ENCODE measurements at places on chromosomes 7 and 10.

- H3K36me3 ChIP-seq: no peaks in the 10 kb centered on the region
- no peak overlapping the region for H3K27ac ChIP-seq
- DNase-seq: no peak
- no peak overlapping the region for H3K4me3 ChIP-seq
Measured at GRCh38 chr10:60426425-60426824, 36.8 kb upstream of the ANK3 start.

GRCh38 chr10:75186310-75186709, 24.3 kb upstream of the VDAC2 start:
- DNase-seq: no peak
- no peak overlapping the region for H3K27ac ChIP-seq
- H3K4me1 ChIP-seq: no peaks in the 10 kb centered on the region
- no peak overlapping the region for H3K4me3 ChIP-seq
- H3K36me3 ChIP-seq: no peaks in the 10 kb centered on the region

GRCh38 chr10:4024516-4025245, 239.7 kb upstream of the KLF6 start:
- no peak overlapping the region for H3K27ac ChIP-seq
- H3K4me3 ChIP-seq: no peak overlapping the region
- no peaks in the 10 kb centered on the region for H3K27me3 ChIP-seq
- DNase-seq: no peak

GRCh38 chr7:143279186-143280098, 5.3 kb upstream of the TMEM139 start:
- no peak overlapping the region for H3K4me3 ChIP-seq
- H3K36me3 ChIP-seq: no peaks in the 10 kb centered on the region
- no peak overlapping the region for H3K27ac ChIP-seq
- no peaks in the 10 kb centered on the region for H3K27me3 ChIP-seq
- DNase-seq: no peak
- no peaks in the 10 kb centered on the region for H3K4me1 ChIP-seq

DNA sequence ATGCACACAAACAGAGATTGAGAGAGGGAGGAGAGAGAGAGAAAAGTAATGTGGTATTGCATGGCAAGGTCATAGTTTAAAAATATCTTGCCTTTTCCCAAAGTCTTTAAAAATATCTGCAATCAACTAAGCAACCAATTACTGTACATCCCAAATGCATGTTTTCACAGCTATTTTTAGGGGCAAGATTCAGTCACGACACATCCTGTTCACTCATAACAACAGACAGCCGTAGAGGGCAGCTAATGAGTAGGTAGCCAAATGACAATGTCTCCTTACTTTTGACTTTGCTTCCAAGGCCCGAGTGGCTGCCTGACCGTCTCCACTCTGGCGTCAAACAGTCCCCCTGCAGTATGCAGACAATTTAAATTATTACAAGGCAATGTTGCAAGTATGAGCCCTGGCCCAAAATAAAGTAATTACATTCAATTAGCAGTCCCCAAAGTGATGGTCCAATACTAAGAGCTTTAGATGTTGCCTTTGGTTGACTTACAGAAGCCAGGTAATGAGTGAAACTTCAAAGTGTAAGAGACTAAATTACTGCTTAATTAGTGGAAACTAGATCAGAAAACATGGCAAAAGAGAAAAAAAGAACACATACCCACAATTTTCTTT, 162.9 kb downstream of the MBL2 start:
- no peak for DNase-seq
- no peaks in the 10 kb centered on the region for H3K27me3 ChIP-seq
- H3K4me3 ChIP-seq: no peak overlapping the region
- H3K27ac ChIP-seq: no peak overlapping the region
- H3K4me1 ChIP-seq: no peaks in the 10 kb centered on the region
- H3K36me3 ChIP-seq: no peaks in the 10 kb centered on the region

DNA sequence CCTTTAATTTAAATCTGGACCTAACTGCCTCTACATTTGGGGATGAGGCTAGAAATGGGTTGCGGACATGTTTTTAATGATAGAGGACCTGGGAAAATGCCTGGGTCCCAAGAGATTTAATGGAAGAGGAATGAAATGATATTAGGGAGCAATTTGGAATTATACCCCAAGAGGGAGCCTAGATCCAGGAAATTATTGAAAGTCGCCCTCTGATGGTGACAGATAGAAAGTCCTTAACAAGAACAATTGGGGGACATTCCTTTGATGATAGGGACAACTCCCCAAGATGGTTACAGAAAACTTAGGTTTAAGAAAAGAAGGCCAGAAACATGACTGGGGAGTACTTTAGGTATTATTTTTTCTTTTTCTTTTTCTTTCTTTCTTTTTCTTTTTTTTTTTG, 9.5 kb upstream of the TSGA13 start:
- no peak overlapping the region for H3K4me3 ChIP-seq
- no peaks in the 10 kb centered on the region for H3K36me3 ChIP-seq
- H3K4me1 ChIP-seq: no peaks in the 10 kb centered on the region

DNA sequence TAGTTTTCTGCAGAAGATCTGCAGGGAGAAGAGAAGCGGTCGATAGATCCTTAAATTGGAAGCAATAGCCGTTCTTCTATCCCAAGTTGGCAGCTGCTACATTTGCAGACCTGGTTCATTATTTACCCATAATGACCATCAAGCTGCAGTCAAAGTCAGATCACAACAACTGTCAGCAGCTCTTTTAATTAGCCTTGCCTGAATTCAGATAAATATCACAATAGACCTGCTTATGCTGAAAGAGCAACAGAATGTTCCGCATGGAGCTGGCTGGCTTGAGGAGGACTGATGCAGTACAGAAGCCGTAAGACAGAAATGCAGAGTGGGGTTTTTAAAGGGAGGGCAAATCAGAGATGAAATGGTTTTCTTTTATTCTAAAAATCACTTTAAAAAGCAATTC, 109.4 kb downstream of the HIBADH start:
- H3K4me3 ChIP-seq: no peak overlapping the region
- no peaks in the 10 kb centered on the region for H3K36me3 ChIP-seq
- no peak for DNase-seq
- H3K27ac ChIP-seq: no peak overlapping the region
- H3K4me1 ChIP-seq: no peaks in the 10 kb centered on the region
- no peaks in the 10 kb centered on the region for H3K27me3 ChIP-seq

DNA sequence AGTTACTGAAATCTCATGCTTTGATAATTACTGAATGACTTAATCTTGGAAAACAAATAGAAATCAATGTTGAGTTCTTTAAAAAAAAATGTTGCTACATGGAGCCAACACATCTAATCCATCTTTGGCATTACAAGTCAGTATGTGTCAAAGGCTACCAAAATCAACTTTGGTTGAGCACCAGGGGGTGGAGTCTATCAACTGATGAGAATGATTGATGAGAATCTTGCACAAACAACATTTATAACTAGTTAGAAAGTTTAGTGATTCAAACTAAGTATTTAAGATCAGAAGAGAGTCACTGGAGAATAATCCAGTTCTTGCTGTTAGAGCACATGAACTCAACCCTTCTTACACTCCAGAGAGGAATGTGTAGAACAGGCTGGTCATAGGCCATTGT, 70.5 kb upstream of the LRRC17 start:
- no peak for DNase-seq
- no peaks in the 10 kb centered on the region for H3K27me3 ChIP-seq
- H3K4me1 ChIP-seq: peaks cover 4% of the 10 kb centered on the region
- H3K27ac ChIP-seq: no peak overlapping the region

- no peak for DNase-seq
- H3K27ac ChIP-seq: no peak overlapping the region
- no peak overlapping the region for H3K4me3 ChIP-seq
- no peaks in the 10 kb centered on the region for H3K4me1 ChIP-seq
Measured at GRCh38 chr7:46725838-46726237, 804.8 kb upstream of the IGFBP3 start.

DNA sequence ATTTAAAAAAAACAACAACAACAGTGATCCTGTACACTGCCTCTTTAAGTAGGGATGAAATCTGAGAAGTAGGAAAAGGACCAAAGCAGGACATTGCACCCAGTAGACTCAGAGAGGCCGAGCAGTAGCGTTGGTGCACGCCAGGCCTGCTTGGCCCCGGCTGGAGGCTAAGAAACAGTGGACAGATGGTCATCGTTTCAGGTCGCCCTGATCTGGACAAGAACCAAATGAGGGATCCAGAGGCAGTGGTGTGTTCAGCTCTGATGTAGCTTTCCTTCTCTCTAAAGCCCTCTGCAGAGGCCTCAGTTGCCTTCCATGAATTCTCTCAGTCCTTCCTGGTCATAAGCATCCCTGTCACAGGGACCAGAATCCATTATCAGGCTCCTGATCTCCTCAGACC, 142.2 kb upstream of the CDCA7L start:
- DNase-seq: no peak
- H3K36me3 ChIP-seq: no peaks in the 10 kb centered on the region
- H3K4me1 ChIP-seq: no peaks in the 10 kb centered on the region
- no peak overlapping the region for H3K4me3 ChIP-seq
- no peaks in the 10 kb centered on the region for H3K27me3 ChIP-seq

DNA sequence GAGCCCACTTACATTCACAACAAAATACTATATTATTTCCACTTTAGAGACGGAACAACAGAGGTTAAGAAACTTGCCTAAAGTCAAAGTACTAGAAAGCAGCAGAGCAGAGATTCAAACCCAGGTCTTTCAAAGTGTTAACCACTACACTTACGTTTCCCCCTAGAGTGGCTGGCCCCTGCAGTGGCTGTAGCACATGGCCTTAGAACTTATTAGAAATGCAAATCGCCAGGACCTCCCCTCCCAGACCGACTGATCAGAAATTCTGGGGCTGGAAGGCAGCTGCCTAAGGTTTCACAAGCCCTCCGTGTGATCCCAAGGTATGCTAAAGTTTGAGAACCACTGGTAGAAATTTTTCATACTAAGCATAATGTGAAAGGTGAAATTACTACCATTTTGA, 8.1 kb downstream of the MPP7 start:
- no peaks in the 10 kb centered on the region for H3K36me3 ChIP-seq
- no peaks in the 10 kb centered on the region for H3K27me3 ChIP-seq
- no peaks in the 10 kb centered on the region for H3K4me1 ChIP-seq

DNA sequence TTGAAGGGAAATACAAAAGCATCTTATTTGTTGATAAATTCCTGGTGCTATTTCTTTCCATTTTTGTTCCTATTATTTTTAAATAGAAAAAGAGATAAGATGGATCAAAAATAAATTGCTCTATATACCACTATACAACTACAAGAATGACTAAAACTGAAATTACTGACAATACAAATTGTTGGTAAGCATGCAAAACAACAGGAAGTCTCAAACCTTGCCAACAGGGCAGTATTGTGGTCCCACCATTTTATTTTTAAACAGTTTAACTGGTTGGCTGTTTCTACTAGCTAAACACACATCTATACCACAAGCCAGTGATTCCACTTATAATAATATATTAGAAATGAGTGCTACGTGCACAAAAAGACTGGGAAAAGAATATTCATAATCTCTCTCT, 213.0 kb downstream of the JAZF1 start:
- no peaks in the 10 kb centered on the region for H3K27me3 ChIP-seq
- H3K4me3 ChIP-seq: no peak overlapping the region
- DNase-seq: no peak

DNA sequence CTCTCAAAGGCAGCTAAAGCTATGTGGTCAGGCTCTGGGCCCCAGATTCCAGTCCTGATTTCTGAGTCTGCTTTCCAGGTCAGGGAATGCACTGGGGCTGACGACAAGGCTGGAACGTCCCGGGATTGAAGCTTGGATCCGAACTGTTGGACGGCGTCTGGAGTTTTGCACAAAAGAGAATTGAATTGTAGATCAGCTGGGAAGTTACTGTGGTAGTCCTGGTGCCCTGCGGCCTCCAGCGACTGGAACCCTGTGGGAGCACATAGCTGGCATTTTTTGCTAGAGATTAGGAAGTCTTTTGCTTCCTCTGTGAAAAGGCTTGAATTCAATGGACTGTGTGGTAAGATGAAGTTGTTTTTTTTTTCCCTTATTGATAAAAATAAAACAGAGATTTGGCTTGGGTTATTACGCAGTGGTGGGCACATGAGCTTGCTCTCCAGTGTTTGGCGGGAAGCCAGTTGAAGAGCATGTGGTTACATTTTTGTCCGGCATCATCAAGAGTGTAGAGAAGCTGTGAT, at the start of gene HK1:
Gene HK1, plus strand, starts transcription at position 51 of the 518 bp plus-strand sequence.
- H3K4me3 ChIP-seq: no peak within 1 kb of the TSS
- peaks cover 3% of the 10 kb centered on the region for H3K4me1 ChIP-seq

- H3K27me3 ChIP-seq: no peaks in the 10 kb centered on the region
- no peaks in the 10 kb centered on the region for H3K36me3 ChIP-seq
- no peak overlapping the region for H3K27ac ChIP-seq
- no peak overlapping the region for H3K4me3 ChIP-seq
- H3K4me1 ChIP-seq: no peaks in the 10 kb centered on the region
Measured at GRCh38 chr7:12957487-12957886, 270.1 kb downstream of the ARL4A start.

DNA sequence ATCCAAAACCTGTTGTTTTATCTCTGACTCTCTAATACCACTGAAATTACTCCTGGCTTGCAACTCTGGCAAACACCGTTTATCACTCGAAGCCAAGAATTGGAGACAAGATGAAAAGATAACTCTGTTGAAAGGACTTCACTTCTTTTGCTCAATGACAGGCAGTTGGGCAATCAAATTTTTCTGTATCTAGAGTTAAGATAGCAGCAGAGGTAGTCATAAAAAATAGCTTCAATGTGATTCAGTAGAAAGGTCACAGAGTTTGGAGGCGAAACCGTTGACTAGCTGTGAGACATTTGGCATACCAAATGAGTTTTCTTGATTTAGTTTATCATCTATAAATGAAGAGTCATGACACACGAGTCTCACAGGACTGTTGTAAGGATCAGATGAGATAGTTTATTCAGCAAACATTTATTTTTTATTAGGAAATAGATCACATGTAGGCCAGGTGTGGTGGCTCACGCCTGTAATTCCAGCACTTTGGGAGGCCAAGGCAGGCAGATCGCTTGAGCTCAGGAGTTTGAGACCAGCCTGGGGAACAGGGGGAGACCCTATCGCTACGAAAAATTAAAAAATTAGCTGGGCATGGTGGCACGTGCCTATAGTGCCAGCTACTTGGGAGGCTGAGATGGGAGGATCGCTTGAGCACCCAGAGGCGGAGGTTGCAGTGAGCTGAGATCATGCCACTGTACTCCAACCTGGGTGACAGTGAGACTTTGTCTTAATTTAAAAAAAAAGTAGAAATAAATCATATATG, 23.6 kb downstream of the AKR1B1 start:
- no peaks in the 10 kb centered on the region for H3K36me3 ChIP-seq
- H3K27ac ChIP-seq: no peak overlapping the region
- no peak overlapping the region for H3K4me3 ChIP-seq
- H3K4me1 ChIP-seq: no peaks in the 10 kb centered on the region
- DNase-seq: no peak

GRCh38 chr10:79431891-79432831, 13.3 kb downstream of the ZCCHC24 start:
- H3K4me3 ChIP-seq: no peak overlapping the region
- H3K36me3 ChIP-seq: no peaks in the 10 kb centered on the region
- no peaks in the 10 kb centered on the region for H3K4me1 ChIP-seq
- H3K27ac ChIP-seq: no peak overlapping the region
- no peaks in the 10 kb centered on the region for H3K27me3 ChIP-seq
- peak; percentile 74 for DNase-seq

DNA sequence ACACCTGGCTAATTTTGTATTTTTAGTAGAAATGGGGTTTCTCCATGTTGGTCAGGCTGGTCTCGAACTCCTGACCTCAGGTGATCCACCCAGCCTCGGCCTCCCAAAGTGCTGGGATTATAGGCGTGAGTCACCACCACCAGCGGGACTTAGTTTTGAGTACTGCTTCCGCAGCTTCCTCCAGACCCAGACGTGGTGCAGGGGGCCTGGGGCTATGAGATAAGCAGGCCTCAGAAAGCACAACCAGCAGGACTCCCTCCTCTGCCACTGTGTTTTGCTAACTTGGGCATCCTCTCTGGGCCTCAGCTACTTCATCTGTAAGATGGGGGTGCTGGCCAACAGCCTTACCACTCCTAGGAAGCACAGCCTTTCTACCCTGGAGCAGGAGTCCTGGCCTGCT, 37.8 kb downstream of the GOLGA7B start:
- DNase-seq: no peak
- H3K27me3 ChIP-seq: no peaks in the 10 kb centered on the region
- no peak overlapping the region for H3K27ac ChIP-seq
- no peak overlapping the region for H3K4me3 ChIP-seq
